ENCODE measurements at places on chromosomes 4 and X.

GRCh38 chr4:84403656-84404055, 95.4 kb downstream of the NKX6-1 start:
- no peak for DNase-seq

- DNase-seq = no peak
Observed at GRCh38 chr4:24781999-24782745, 13.2 kb upstream of the SOD3 start.

GRCh38 chrX:45208121-45208856, 7.6 kb upstream of the DIPK2B start:
- no peak for DNase-seq

DNA sequence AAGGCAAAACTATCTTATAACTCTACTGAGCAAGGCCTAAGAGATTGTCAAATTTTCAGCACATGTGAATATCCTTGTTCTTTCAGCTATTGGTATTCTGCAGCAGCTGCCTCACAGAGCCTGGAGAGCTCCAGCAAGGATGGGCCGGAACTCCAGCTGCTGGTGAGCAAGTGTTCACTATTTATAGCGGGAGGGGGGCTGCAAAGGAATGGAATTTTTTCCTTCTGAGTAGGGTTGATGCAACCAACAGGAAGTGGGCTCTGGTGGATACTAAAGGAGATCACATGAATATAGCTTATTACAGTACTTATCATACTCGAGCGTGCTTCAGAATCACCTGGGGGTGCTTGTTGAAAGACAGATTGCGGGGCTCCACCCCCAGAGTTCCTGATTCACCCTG, 20.2 kb upstream of the SETD7 start:
- no peak for DNase-seq

GRCh38 chr4:57504797-57505530, 394.8 kb upstream of the IGFBP7 start:
- DNase-seq = no peak

- DNase-seq = no peak
Observed at GRCh38 chrX:19883878-19884277, 3.5 kb downstream of the SH3KBP1 start.

DNA sequence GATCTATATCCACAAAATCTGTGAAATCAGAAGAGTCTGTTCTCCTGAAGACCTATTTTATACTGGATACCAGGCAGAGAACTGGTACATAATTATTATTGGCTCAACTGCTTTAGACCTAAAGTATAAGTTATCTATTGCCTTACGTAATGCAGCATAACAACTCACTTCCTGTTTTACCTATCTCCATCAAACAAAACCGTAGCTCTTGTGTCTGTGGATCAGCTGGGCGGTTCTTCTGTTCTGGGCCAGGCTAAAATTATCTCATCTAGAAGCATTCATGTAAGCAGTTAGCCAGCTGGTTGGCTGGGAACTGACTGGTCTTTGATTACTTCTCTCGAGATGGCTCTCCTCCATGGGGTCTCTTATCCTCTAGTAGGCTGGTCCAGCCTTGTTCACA, 57.8 kb downstream of the PPP1R2C start:
- DNase-seq = no peak
